Spleen (tissue), 13 donors: ENCODE measurements at places on chromosomes 11 and 22. TPM values are rescaled to one million over a fixed set of nuclear protein-coding genes. Genes with fewer than 3 reads are reported as not detected.

Gene IGLL5
- 93.0 TPM for polyA plus RNA-seq

Gene RFPL3
- polyA plus RNA-seq: not detected

Gene ELMOD1
- polyA plus RNA-seq: 0.02 TPM

Gene AGBL2
- polyA plus RNA-seq: 2.9 TPM

Gene DDX25
- 0.24 TPM for polyA plus RNA-seq

Gene PPP2R1B
- polyA plus RNA-seq: 5.0 TPM

Gene CEP126
- polyA plus RNA-seq: 3.7 TPM

Gene TUB
- 0.42 TPM for polyA plus RNA-seq

Gene IGF2
- polyA plus RNA-seq: 0.74 TPM

Gene CLCF1
- polyA plus RNA-seq: 9.0 TPM

Gene UBQLN3
- polyA plus RNA-seq: not detected
